Natural killer cell (primary cell): ENCODE measurements at places on chromosomes 6 and 20. TPM values are rescaled to one million over a fixed set of nuclear protein-coding genes. Genes with fewer than 3 reads are reported as not detected.

Gene TRAM2
- 20.0 TPM for total RNA-seq

Gene POU5F1
- not detected for total RNA-seq

Gene SALL4
- total RNA-seq, result 2.9 TPM

Gene CRIP3
- 4.3 TPM for total RNA-seq

Gene HSPA12B
- total RNA-seq, result not detected

Gene SGK2
- 0.48 TPM for total RNA-seq

Gene GNMT
- 2.6 TPM for total RNA-seq

Gene ITPA
- total RNA-seq, result 49.6 TPM

Gene SPATA25
- 1.2 TPM for total RNA-seq

Gene ELOVL2
- total RNA-seq, result not detected

Gene DEFB124
- total RNA-seq, result not detected

Gene PRDM13
- total RNA-seq, result not detected

Gene EBF4
- total RNA-seq, result 21.7 TPM
